Stimulated activated CD4-positive, alpha-beta T cell treated with anti-CD3 and anti-CD28 coated beads, Interleukin-1b, Interleukin-23, amount 100 ng/mL, for 1 hour (primary cell): ENCODE measurements at places on chromosomes 6 and 20.

GRCh38 chr6:8113131-8113654 lies 10.8 kb upstream of the EEF1E1 start:
- no peak for DNase-seq

- no peak for DNase-seq
These were observed 112.4 kb downstream of the TIAM2 start for GRCh38 chr6:155107432-155108069.

DNA sequence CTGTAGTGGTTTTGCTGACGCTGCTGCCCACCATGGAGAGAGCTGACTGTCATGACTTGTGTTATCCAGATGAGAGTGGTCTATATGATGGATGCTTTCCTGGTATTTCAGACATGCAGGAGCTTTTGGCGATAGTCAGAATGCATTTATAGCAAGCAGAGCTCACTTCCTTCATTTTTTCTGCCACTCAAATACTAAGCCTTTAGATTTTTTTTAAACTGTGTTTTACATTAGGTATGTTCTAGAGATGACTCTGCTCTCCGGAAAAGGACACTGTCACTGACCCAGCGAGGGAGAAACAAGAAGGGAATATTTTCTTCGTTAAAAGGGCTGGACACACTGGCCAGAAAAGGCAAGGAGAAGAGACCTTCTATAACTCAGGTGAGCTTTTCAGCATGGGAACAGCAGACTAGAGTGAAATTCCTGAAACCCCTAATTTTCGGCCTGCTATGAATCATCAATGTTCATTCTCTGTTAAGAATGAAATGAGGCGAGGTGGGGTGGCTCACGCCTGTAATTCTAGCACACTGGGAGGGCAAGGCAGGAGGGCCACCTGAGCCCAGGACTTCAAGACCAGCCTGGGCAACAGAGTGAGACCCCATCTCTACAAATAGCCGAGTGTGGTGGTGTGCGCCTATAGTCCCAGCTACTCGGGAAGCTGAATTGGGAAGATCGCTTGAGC lies 98.6 kb upstream of the CLDN20 start:
- no peak for DNase-seq

DNA sequence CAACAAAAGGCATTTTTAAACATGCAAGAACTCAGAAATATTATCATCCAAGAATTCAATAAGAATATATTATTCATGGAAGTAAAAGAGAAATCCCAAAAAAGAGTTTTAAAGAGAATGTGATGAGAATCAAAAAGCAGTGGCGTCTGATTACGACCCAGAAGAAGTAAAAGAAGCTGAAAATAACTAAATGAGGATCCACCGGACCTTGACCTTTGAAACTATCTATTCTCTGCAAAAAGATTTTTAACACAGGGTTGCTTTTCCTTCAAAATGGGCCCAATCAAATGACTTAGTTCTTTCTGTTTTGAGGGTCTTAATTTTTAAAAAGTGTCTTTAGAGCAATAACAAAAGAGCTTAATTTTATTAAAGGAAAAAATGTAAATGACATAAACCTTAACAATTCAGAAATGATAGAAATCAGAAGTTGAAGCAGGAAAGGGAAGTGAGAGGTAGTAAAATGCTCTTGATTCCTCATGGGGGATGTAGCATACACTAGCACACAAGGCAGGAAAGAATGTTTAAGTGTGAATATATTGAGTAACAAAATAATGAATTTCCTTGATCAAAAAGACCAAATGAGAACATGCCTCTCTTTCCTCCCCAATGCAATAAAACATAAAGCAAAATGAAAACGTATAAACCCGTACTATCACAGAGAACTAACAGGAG lies 223.1 kb upstream of the PRDM1 start:
- no peak for DNase-seq

DNA sequence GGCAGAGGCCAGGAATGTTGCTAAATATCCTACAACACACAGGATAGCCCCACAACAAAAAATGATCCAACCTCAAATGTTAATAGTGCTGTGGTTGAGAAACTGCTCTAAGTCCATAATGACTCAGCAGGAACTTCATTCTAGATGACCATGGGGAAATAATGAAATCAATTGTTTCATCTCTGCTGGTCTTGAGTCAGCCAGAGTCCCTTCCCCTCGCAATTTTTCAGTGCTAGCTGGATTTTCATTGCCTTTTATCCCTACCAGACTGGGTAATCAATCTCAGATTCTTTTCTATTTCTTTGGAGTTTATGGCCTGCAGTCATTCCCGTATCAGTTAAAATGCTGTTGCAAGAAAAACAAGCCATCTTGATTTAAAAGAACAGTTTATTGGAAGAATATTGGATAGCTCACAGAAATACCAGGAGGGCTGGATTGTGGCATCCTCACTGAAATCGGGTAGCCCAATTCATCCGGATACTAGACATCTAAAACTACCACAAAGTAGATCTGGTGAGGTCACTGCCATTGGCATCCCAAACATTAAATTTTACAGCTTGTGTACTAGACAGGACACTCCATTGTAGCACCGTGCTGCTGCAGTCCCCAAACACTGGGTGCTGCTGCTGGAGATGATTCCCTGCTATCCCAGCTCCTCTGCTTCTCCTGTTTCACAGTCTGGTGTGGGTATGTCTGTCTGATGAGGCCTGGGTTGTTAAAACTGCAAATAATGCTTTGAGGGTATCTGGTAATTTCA lies 30.3 kb upstream of the POPDC3 start:
- no peak for DNase-seq

DNA sequence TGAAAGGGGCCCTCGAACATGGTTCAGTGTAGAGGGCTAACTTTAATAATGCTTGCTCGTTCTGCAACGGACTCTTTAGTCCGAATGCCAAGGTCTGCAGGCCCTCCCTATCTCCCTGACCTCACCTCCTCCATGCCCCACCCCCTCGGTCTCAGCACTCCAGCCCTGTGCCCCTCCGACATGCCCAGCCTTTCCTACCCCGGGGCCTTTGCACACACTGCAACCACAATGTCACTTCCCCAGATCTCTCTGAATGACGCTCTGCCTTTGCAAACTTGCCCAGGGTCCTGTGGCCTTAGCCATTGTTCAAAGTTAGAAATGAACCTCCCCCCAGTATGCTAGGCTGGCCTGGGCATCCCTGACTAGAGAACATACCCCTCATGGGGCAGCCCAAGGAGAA lies 50.0 kb upstream of the NFATC2 start:
- DNase-seq, result no peak

DNA sequence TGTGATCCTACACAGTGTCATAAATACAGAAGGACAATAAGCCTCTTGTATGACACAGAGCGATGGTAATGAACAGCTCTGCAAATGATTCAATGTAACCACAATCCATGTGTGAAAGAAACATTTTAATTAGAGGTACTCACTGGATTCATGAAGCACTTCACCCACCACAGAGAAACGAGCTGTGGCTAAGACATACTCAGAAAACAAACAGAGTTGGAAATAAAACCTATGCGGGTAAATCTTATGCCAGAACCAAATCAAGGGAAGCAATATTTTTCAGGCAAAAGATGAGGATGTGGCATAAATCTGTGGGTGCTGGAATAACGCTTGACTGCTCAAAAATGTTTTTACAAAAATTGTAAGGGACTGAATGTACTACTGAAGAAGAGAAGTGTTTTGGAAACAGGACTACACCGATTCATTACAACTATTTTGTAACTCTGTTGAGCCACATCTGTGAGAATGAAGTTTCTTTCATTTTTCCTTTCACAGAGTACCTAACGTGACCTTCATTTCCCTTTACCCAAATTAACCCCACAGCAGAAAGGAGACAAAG lies 112.1 kb downstream of the WDR27 start:
- no peak for DNase-seq

DNA sequence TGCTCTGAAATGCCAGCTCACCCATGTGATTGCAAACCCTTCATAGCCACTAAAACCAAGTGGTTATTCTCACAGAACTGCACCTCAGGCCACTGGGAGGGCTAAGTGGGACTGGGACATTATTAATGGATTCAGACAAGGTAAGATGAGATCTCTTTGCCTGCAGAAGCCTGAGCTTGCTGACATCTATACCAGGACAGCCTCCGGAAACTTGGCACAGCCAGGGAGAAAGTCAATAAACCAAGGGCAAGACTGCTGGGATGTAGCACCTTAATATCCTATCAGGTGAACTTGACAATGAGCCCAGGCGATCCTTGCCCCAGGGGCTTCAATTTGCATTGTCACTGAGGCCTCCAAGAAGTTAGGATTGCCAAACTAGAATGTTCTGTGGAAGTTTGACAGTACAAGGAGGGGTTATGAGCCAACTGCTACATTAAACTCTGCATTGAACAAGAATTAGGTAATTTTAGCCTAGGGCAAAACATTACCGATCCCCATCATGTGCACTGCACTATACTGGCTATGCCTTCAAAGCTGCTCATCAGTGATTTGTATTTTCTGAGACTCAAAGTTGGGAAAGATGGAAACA lies 60.1 kb upstream of the RALGAPA2 start:
- DNase-seq, result no peak

DNA sequence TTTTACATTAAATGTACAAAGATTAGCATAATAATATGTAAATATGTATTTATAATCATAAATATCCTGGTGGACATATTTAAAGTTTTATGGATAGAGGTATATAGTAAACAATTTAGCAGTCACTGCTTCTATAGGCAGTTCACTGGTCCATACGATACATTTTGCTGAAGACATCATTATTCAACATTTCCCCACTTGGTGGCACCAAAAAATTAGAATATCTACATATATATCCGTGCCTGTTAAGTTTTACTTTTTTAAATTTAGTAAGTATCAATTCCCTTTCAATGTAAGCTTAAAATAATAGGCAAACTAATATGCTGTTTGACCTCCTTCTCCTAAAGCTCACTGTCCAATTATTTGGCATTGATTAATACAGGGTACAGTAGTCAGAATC lies 64.2 kb downstream of the LMBRD1 start:
- DNase-seq, result no peak

DNA sequence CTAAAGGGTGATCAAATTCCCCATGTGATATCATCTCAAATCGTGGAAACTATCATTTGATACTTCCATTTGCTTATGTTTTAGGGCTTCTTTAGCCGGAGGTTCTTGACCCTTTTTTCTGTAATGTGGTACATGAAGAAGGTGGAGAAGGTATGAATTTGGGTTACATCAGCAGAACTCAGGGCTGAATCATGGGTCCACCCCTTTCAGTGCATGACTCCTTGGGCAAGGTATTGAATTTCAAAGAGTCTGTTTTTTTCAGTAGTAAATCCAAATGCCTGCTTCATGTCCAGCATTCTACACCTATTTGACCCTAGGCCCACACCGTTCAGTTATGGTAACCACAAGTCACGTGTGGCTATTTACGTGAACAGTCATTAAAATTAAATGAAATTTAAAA lies 30.6 kb upstream of the QKI start:
- no peak for DNase-seq

- DNase-seq, result no peak
These were observed 826.6 kb downstream of the MAFB start for GRCh38 chr20:39862470-39862891.

GRCh38 chr20:16671753-16672152 lies 58.1 kb upstream of the SNRPB2 start:
- DNase-seq, result no peak

- peak; percentile 7 for DNase-seq
These were observed at the start of gene MBOAT1 for GRCh38 chr6:20212392-20213111. Gene MBOAT1 (minus strand): TSS chr6:20212469. CDS start chr6:20212234, 235 bp downstream.

DNA sequence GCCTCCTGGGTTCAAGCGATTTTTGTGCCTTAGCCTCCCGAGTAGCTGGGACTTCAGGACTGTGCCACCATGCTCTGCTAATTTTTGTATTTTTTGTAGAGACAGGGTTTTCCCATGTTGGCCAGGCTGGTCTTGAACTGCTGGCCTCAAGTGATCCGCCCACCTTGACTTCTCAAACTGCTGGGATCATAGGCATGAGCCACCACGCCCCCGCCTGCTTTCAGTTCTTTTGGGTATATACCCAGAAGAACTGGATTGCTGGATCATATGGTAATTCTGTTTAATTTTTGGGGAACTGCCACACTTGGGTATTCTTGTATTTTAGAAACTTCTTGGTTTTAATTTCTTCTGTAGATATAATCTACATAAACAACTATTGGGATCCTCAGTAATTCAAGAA lies 17.0 kb downstream of the CDS2 start:
- DNase-seq, result no peak

DNA sequence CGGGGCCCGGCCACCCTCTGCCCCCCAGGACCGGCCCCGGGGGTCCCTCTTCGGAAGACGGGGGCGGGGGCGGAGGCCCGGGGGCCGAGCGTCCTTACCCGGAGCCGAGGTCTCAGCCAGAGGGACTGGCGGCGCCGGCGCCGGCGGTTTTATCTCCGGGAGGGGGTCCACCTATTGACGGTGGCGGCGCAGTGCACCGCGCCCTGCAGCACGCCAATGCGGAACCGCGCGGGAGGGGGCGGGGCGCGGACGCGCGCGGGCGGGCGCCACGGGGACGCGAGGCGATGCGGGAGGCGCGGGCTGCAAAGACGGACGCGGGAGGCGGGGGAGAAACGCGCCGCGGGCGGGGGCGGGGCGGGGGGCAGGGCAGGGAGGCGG lies at the start of gene EEF1A2:
Gene EEF1A2 (minus strand): TSS at position 124 of the 378 bp plus-strand sequence. CDS start 1,320 bp downstream, outside the sequence.
- DNase-seq, result no peak

GRCh38 chr6:133632206-133632605 lies 256.7 kb upstream of the TCF21 start:
- no peak for DNase-seq

- DNase-seq, result no peak
These were observed 37.0 kb downstream of the PRDM1 start for GRCh38 chr6:106122938-106123656.

DNA sequence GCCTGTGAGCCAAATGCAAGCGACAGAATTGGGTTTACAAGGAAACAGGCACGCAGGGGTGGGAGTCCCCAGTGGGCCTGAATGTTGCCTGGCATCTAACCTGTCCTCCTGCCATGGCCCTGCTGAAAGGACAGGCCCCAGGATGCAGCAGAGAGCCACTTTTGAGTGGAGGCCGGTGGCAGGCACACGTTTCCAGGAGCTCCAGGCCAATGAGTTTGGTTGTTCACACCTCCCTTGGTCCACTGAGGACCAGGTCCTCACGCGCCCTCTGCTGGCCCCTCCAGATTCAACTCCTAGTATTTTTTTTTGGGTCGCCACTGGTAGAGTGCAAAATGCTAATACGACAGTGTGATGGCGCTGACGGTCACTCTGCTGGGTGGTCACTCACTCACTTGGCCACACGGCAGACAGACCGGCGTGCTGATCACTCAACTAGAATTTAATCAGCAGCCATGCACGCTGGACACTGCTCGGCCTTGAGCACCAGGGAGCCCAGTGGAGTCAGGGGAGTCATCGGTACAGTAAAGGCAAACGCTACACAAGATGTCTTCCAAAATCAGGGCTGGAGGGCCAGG lies 81.7 kb upstream of the NFATC2 start:
- DNase-seq, result peak; percentile 50

DNA sequence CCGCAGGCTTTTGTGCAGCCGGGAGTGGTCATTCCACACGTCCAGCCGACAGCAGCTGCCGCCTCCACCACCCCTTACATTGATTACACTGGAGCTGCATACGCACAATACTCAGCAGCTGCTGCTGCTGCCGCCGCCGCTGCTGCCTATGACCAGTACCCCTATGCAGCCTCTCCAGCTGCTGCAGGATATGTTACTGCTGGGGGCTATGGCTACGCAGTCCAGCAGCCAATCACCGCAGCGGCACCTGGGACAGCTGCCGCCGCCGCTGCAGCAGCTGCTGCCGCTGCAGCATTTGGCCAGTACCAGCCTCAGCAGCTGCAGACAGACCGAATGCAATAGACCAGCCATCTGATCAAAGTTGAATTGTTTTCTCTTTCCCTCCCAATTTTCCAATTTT lies 10.6 kb downstream of the RBM24 start:
- DNase-seq, result no peak

- DNase-seq, result no peak
These were observed 86.4 kb upstream of the CLDN20 start for GRCh38 chr6:155177363-155177961.
